A549 treated with AZD2906 at 1 μM for 4 hours (cell line): ENCODE measurements at places on chromosomes 1 and 21. TPM values are rescaled to one million over a fixed set of nuclear protein-coding genes. Genes with fewer than 3 reads are reported as not detected.

PFKFB2 gene
- total RNA-seq = 4.9 to 6.3 TPM (median 5.4 TPM) in 5 replicates

IL19 gene
- total RNA-seq = 0.08 to 0.11 TPM (median 0.09 TPM) in 3 of 5 replicates, not detected in the others

GRIK1 gene
- not detected in 5 replicates for total RNA-seq

KRTAP19-1 gene
- total RNA-seq = not detected in 5 replicates

OR2T2 gene
- total RNA-seq = not detected in 5 replicates

TRIM67 gene
- total RNA-seq = 0.07 to 0.17 TPM (median 0.12 TPM) in 5 replicates

HTR1D gene
- total RNA-seq = 11.3 to 13.1 TPM (median 12.0 TPM) in 5 replicates

C1orf50 gene
- total RNA-seq = 2.6 to 4.5 TPM (median 3.1 TPM) in 5 replicates
